Activated T-cell treated with anti-CD3 and anti-CD28 coated beads for 1 hour (primary cell): ENCODE measurements at places on chromosomes 11 and 22.

- DNase-seq, result no peak
Measured at GRCh38 chr11:86698639-86699038, 26.2 kb upstream of the ME3 start.

DNA sequence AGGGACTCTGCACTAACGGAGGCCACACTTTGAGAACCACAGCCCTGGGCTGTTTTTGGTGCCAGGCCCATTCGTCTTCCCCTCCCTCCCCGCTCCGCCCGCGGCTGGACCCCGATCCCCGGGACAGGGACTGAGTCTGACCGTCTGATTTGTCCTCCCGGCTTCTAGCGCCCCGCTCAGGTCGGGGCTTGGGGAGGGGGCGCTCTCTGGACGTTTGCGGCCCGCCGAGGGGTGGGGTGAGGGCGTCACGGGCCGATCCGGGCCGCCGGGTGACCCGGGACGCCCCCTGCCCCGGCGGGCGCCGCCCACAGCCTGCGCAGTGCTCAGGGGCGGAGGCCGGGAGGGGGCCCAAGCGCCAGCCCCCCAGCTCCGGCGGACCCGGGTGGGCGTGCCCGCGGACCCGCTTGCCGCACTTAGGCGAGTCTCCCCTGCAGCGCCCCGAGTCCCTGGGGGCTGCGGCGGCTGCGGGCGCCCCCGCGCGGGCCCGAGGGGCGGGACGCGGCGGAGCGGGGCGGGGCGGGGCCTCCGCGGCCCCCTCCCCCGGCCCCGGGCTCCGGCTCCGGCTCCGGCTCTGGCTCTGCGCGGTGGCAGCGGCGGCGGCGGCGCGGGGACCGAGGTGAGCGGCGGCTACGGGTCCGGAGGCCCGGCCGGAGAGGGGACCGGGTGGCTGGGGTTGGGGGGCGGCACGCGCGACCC lies 33.7 kb upstream of the PRR5 start:
- peak; percentile 13 for DNase-seq

- no peak for DNase-seq
Measured at GRCh38 chr11:107564877-107565218, 687 bp downstream of the ALKBH8 start.

DNA sequence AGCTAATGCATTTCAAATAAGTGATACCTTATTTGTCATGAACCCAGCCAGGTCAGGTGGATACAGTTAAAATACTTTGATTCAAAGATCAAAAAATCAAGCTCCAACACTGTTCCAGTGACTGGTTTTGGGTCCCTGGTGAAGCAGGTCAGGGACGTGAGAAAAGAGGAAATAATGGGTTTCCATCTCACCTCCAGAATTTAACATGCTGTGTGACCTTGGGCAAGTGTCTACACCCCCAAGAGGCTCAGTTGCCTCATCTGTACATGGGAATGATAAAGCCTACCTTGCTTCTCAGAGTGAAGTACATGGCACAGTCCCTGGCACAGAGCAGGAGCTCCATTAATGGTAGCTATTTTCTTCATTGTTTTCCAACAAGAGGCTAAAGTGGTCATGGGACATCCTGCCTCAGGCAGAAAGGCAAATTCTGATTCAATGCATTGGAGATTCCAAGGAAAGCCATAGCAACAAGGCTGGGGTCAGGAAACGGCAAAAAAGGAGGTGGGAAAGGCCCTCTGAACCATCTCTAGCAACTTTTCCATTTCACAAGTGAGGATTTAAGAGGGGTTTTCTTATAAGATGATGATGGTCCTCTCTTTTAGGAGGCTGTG lies 108.5 kb downstream of the CSNK2A3 start:
- DNase-seq, result no peak
